ENCODE measurements at places on chromosomes 5 and 9.

DNA sequence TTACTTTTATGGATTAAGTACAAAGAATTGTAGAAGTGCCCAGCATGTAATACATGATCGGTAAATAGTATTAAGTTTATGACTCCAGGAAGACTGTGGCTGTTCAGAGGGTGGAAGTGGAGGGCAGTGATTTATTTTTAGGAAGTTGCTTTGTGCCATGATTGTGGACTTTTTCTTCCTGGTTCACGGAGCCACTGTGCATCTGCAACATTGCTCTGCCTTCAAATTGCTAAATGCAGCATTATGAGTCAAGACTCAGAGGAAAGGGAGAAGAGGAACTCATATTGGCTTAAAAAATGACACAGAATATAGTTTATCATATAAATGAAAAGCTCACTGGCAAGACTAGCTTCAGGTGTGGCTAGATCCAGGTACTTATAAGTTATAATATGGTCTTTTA is 301.5 kb downstream of the KCTD16 start:
- DNase-seq = no peak

- DNase-seq = no peak
Measured at GRCh38 chr9:9412241-9412640, 1200.6 kb downstream of the PTPRD start.

GRCh38 chr5:96615223-96615622 is 47.0 kb upstream of the CAST start:
- no peak for DNase-seq

DNA sequence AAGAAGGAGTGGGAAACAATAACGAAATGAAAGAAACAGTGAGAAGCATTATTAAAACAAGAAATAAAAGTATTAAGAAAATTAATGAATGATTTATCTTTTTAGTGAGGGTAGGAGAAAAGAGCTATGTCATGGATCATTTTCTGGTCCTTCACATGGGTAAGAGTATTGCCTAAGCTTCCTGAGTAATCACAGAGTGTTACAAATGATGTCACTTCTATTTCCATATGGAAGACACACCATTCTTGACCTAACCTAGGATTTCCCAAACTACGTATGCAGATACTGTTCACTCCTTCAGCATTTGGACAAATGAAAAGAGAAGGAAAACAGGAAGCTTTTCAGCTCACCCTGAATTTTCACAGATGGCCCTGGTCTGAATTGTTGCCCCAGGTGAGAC is 3.3 kb upstream of the TSLP start:
- DNase-seq = no peak

DNA sequence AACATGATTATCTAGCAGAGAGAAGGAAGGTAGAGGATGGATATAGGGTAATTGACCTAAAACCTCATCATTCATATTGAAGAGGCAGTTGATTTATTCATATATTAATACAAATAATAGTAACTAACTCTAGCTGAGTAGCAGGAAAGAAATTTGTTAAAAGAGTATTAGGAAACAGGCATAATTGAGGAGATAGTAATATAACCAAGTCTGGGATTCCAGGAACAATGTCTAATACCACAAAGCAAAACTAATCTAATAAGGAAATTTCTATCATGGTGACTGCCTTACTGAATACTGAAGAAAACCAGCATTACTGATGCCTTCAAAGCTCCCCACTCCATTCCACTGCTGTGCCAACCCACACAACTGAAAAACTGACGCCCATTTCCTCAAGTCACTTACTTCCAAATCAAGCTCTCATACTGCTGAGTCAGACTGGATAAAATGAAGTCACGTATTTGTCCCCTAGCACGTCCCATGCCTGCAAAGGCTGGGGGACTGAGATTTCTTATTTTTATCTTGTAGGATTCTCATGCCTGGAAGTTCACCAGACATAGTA is 153.9 kb downstream of the SMC2 start:
- DNase-seq = no peak

DNA sequence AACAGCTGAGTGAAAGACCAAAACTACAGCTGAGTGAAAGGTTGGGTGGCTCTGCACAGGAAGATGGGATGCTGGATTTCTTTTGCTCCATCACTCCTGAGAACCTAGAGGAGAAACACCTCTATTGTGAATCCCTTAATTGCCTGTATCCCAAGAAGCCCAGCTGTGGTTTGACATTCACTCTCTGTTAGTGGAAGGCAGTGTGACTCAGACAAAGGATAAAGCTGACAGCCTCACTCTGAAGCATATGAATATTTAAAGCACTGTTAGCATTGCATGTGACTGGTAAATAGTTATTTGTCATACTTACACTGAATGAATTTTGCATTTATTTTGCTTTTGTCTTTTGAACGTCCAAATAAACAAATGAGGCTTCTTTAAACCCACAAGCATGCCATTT is 367.1 kb upstream of the RIOK2 start:
- DNase-seq = peak; percentile 2

- DNase-seq = no peak
Measured at GRCh38 chr5:165015547-165015946, 1510.1 kb downstream of the MAT2B start.

DNA sequence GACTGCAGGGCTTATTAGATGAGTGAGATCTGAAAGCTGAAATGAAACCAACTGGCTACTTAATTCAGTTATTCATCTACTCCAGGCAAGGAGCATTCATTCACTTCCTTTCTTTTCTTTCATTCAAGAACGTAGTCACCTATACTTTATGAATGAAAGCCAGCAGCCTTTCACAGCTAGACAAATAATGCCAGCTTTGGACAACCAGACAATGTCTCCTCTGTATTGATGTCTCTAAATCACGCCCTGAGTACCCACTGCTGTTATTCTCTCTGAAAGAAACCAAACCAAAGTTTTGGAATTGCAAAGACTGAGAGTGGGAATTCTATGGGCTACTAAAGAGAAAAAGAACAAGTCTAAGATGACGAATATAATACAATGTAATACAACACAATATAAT is 121.2 kb upstream of the PTPN3 start:
- no peak for DNase-seq

DNA sequence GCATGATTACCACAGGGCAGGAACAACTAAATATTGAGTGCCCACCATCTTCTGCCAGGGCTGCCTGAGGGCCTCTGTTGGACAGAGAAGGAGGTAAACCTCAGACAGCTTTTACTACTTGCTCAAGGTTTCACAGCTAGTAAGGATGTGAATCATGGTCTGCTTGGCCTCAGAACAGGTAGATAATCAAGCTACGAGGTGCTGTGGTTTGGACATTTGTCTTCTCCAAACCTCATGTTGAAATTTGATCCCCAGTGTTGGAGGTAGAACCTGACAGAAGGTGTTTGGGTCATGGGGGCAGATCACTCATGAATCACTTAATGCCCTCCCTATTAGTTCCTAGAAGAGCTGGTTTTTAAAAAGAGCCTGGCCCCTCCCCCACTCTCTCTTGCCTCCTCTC is 541.2 kb upstream of the TRPC7 start:
- no peak for DNase-seq

DNA sequence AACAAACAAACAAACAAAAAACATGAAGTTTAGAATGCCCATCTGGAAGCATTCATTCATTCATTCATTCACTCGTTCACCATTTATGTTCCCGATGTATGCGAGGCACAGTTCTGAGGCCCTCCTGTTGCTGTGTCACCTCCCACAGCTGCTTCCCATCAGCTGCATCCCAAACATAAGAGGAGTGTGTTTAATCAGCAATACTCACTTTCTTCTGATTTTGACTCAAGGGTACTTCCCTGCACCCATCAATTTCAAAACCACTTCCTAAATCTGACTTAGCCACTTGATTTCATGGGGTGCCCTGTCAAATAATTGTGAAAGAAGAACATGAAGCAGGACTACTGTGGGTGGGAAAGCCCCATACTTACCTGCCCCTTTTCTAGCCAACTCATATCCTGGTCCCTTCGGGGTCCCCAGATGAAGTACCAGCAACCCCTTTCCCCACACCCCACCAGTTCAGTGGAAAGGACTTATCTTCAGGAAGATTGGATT is 128.0 kb upstream of the IL12B start:
- peak; percentile 20 for DNase-seq

- DNase-seq = no peak
Measured at GRCh38 chr5:125153231-125153630, 406.8 kb upstream of the ZNF608 start.

- no peak for DNase-seq
Measured at GRCh38 chr9:122016309-122016708, 76.8 kb downstream of the TTLL11 start.

DNA sequence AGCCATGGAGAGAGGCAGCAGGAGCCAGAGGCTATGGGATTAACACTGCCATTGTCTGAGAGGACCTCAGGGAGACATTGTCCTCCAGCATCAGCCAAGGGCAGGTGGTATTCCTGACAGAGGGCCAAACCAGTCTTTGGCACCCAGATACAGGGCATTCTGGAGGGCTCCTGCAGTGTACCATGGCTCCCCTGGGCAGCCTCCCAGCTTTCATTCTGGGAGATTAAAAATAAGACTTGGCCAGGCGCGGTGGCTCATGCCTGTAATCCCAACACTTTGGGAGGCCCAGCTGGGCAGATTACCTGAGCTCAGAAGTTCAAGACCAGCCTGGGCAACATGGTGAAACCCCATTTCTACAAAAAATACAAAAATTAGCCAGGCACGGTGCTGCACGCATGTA is 4.2 kb downstream of the MTAP start:
- no peak for DNase-seq

DNA sequence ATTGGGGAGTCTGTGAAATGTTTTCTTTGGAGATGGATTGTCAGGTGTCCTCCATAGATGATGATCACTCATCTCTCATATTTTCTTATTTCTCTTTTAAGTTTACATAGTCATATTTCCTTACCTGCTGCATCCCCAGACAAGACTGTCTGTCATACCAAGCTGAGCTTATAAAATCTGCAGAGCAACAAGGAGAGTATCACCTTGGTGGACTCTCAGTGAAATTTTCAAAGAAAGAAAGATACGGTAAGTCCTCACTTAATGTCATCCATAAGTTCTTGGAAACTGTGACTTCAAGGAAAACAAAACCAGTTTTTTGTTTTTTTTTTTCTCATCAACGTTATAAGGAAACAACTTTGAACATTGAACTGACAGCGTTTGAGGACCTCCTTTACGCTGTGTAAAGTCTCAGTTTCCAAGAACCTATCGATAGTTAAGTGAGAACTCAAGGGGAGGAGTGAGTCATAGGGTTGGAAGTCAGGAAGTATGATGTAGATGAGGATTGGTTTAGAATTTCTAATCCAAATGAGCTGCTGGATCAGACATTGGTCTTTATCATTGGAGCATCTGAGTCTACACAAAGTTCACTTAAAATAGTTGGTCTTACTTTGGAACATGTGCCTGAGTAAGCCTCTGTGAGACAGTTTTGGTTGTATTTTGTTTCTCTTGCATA is 45.5 kb downstream of the SPIN1 start:
- DNase-seq = no peak

DNA sequence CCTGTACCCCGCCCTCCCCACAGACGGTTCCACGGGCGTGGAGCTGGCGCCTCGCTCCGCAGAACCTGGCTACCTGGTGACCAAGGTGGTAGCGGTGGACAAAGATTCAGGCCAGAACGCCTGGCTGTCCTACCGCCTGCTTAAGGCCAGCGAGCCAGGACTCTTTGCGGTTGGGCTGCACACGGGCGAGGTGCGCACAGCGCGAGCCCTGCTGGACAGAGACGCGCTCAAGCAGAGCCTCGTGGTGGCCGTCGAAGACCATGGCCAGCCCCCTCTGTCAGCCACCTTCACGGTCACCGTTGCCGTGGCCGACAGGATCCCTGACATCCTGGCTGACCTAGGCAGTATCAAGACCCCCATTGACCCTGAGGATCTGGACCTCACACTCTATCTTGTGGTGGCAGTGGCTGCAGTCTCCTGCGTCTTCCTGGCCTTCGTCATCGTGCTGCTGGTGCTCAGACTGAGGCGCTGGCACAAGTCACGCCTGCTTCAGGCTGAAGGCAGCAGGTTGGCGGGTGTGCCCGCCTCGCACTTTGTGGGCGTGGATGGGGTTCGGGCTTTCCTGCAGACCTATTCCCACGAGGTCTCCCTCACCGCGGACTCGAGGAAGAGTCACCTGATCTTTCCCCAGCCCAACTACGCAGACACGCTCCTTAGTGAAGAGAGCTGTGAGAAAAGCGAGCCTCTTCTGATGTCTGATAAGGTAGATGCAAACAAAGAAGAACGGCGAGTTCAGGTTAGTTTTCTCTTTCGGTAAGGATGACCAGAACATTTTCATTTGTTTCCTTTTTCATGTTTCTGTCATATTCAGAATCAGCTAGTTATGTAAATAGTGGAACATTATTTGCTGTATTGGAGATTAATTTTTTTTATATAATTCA is 2.3 kb downstream of the PCDHGA5 start:
- no peak for DNase-seq

GRCh38 chr5:139443831-139444453 is 4.6 kb upstream of the DNAJC18 start:
- no peak for DNase-seq

DNA sequence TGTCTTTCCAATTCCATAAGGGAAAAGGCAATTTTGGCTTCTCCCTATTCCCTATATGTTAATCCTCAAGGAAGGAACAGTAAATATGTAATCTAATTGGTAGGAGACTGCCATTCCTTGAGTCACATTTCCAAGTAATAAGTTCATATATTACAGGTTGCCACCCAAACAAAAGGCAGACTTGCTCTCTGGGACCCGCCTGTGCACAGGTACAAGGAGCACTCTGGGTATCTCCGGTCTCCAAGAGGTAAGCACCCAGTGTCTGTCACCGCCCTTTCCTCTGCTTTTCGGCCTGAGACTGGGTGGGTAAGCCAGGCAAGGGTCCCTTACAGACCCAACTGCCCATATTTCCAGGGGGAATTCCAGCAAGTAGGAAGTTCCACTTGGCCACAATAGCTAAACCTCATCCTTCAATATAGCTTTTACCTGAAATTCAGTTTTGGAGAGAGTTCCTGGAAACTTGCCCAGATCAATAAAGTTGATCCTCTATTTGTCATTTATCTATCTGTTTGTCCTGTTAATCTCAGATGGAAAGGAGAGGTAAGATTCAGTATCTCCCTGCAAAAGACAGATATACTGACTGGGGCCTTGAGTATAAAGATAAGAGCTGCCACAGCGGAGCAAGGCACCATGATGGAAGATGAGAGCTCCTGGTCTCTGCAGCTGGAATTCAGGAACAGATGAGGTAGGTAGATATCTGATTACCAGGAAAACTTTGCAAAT is 81.8 kb downstream of the SUSD1 start:
- DNase-seq = no peak

DNA sequence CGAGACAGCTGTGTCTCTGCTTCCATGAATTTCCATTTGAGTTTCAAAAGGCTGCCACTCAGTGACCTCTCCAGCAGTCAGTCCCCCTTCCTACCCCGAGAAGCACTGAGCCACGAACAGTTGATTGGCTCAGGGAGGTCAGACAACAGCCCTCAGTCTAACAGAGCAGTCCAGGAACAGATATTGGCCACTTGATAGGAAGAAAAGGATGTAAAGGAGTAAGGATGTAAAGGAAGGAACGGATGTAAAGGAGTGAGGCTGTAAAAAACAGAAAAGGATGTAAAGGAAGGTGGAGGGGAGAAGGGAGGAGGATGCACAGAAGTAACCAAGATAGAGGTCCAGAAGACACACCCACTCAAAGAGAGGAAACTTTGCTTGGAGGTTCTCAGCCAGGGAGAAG is 3.2 kb upstream of the NR4A3 start:
- DNase-seq = no peak
